ENCODE measurements at places on chromosomes 11 and 22.

DNA sequence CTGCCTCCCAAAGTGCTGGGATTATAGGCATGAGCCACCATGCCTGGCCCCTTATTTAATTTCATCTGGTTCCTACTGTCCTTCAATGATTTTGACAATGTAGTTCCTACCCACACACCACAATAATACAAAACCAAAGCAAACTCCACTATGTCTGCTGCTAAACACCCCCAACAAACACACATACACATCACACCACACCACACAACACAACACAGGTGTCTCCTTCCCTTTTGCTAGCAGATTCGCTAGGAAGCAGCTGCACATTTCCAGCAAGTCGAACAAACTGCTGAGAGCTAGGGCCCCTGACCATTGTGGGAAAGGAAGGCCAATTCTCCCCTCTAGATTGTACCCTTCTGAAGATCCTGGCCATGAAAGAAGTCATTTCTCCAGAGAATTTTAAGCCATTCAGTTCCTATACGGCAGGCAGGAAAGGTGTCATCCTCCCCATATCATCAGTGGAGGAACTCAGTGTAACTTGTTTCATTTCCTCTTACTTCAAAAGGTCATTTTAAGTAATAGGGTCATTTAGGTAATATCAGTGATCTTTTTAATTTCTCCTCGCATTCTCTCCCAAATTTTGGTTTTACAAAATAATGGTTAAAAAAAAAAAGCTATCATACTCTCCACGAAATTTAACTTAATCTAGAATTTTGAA lies 18.5 kb downstream of the NUMA1 start:
- DNase-seq, result no peak

GRCh38 chr11:111305876-111306275 lies 7.5 kb downstream of the POU2AF3 start:
- no peak for DNase-seq

DNA sequence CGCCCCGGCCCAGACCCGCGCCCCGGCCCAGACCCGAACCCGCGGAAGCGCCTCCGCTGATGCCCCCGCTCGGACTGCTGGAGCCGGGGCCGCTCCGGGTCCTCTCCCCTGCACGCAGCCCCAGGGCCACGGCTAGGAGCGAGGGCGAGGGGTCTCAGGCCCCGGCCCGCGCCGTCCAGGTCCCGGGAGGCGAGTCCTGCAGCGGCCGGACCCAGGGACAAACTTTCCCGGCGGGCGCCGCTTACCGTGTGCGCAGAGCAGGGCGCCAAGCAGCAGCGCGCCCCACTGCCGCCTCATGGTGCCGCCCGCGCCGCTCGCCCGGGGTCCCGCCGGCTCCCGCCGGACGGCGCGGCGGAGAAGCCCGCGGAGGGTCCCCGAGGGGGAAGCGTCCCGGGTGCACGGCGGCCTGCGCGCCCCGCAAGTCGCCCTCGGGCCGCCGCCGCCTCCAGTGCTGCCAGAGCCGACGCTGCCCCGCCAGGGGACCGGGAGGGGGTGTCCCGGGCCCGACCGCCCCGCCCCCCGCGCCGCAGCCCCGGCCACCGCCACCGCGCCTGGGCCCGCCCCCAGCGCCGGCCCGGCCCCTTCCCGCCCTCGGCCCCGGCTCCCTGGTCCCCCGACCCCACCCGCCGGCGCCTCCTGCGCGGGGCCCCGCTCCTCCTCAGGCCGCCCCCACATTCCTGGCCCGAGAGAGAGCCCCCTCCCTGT lies at the start of gene LRP4:
Gene LRP4, minus strand, starts transcription at position 468 of the 705 bp plus-strand sequence. Its CDS starts 171 bp downstream, at position 297.
- no peak for DNase-seq

GRCh38 chr22:27769012-27769411 lies 32.5 kb downstream of the MN1 start:
- no peak for DNase-seq
